Activated CD4-positive, alpha-beta T cell treated with anti-CD3 and anti-CD28 coated beads, Interleukin-2, amount 10 ng/mL, durations not matched to agents 7 days and 5 days (primary cell): ENCODE measurements at places on chromosomes 7 and 10. TPM values are rescaled to one million over a fixed set of nuclear protein-coding genes. Genes with fewer than 3 reads are reported as not detected.

DNA sequence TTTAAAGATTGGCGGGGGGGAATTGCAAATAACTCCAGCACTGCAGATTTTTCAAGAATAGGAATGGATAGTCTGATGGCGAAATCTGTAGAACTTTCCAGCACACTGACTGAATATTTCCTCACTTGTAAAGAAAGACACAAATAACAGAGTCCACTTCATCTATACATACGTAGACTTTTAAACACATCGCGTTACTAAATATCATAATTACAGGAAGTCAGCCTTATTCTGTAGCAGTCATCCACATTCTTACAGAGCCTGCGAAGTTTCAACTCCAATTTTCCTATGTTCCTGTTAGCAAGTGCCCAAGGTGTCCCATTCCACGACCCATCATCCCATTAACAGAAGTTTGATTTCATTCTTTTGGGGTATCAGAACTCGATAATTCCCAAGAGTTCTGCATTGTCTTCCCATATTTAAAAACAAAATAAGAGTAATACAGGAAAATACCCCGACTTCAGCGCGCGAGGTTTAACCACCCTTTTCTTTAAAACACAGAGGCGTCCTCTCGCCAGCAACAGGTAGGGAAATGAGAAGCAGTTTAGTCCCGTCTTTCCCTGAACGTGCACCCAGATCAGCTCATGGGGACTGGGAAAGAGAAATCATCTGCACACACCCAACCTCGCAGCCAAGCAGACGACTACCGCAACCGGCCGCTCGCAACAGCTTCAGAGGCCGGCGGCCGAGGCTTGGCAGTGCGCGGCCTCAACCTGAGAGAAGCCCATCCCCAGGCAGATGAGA, 880 bp downstream of the HERC4 start:
- H3K27ac ChIP-seq: peak overlapping the region; percentile 89
- DNase-seq: no peak
- peaks cover 20% of the 10 kb centered on the region for H3K36me3 ChIP-seq
- H3K4me1 ChIP-seq: peaks cover 38% of the 10 kb centered on the region

- no peak overlapping the region for H3K4me3 ChIP-seq
- H3K36me3 ChIP-seq: no peaks in the 10 kb centered on the region
- H3K27me3 ChIP-seq: peaks cover 8% of the 10 kb centered on the region
- no peak for DNase-seq
- H3K27ac ChIP-seq: no peak overlapping the region
Observed at GRCh38 chr10:97138174-97138573, 47.6 kb downstream of the SLIT1 start.

DNA sequence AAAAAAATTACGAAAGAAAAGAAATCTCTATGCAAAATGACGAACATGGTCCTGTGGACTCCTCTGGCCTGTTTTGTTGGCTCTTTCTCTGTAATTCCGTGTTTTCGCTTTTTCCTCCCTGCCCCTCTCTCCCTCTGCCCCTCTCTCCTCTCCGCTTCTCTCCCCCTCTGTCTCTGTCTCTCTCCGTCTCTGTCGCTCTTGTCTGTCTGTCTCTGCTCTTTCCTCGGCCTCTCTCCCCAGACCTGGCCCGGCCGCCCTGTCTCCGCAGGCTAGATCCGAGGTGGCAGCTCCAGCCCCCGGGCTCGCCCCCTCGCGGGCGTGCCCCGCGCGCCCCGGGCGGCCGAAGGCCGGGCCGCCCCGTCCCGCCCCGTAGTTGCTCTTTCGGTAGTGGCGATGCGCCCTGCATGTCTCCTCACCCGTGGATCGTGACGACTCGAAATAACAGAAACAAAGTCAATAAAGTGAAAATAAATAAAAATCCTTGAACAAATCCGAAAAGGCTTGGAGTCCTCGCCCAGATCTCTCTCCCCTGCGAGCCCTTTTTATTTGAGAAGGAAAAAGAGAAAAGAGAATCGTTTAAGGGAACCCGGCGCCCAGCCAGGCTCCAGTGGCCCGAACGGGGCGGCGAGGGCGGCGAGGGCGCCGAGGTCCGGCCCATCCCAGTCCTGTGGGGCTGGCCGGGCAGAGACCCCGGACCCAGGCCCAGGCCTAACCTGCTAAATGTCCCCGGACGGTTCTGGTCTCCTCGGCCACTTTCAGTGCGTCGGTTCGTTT, 83.5 kb upstream of the SLF2 start:
- H3K4me3 ChIP-seq: peak overlapping the region; percentile 67
- peaks cover 83% of the 10 kb centered on the region for H3K27me3 ChIP-seq
- H3K27ac ChIP-seq: no peak overlapping the region
- no peak for DNase-seq

- H3K36me3 ChIP-seq: no peaks in the 10 kb centered on the region
- no peak overlapping the region for H3K27ac ChIP-seq
- H3K4me3 ChIP-seq: no peak overlapping the region
- DNase-seq: no peak
Observed at GRCh38 chr7:33893377-33893776, 12.0 kb upstream of the BMPER start.

DNA sequence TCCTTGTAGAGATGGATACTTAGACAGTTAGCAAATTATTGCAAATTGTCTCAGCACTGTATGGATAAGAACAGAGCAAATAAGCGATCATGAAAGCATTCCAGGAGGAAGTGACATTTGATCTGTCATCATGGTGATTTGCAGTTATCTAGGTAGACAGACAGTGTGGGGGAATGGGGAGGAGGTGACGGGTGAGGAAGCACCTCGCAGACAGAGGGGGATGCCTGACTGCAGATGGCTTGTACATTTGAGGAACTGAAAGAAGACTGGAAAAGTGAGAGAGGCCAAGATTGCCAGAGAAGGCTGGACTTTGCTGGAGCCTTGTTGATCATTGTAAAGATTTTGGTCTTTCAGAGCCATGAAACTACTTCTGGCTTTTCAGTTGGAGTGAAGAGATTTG, 318.2 kb upstream of the CELF2 start:
- no peak overlapping the region for H3K4me3 ChIP-seq
- DNase-seq: no peak
- H3K27ac ChIP-seq: no peak overlapping the region
- peaks cover 6% of the 10 kb centered on the region for H3K27me3 ChIP-seq

DNA sequence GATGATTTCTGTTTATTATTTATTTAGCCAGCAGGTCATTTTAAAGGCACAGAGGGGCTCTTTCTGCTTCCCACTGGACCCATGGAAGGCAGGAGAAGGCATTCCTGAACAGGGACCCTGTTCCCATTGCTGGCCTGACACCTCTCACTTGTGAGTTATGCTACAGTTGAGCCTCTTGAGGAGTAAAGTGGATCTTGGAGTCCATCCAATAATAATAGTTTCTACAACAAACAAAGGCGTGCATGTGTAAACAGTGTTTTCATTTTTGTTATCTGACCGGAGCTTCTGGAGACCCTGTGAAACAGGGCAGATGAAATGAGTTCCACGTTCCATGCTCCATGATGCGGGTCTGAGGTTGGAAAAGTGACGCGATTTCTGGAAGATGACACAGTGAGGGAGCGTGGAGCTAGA, 127.3 kb upstream of the HABP2 start:
- no peaks in the 10 kb centered on the region for H3K4me1 ChIP-seq
- no peak for DNase-seq
- H3K27me3 ChIP-seq: no peaks in the 10 kb centered on the region
- H3K27ac ChIP-seq: no peak overlapping the region

GRCh38 chr10:104349623-104350126, 4.0 kb upstream of the CFAP58 start:
- peaks cover 6% of the 10 kb centered on the region for H3K36me3 ChIP-seq
- no peak for DNase-seq
- H3K4me1 ChIP-seq: peaks cover 13% of the 10 kb centered on the region
- H3K4me3 ChIP-seq: no peak overlapping the region
- no peaks in the 10 kb centered on the region for H3K27me3 ChIP-seq

- H3K27ac ChIP-seq: no peak overlapping the region
- no peak for DNase-seq
Observed at GRCh38 chr10:3325954-3326750, 153.6 kb upstream of the PITRM1 start.

DNA sequence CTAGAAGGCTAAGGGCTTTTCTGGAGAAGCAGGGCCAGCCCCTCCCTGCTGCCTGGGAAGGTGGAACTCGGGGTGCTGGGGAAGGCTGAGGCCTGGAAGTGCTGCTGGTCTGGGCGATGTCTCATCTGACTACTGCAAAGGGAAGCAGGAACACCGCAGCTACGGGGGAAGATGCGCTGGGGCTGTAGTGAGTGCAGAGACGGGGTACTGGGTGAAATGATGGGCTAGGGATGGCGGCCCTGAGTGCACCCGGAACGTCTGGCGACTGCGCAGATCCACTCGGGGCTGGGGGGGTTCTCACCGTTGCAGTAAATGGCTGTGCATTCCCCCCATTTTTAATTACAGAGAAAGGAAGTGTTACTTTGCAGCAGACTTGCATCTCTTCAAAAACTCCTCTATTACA, 195.4 kb upstream of the ADARB2 start:
- peaks cover 3% of the 10 kb centered on the region for H3K36me3 ChIP-seq
- H3K4me3 ChIP-seq: peak overlapping the region; percentile 20
- H3K27ac ChIP-seq: peak overlapping the region; percentile 71
- peaks cover 25% of the 10 kb centered on the region for H3K4me1 ChIP-seq
- H3K27me3 ChIP-seq: no peaks in the 10 kb centered on the region

GRCh38 chr10:79416578-79417255, 28.7 kb downstream of the ZCCHC24 start:
- peaks cover 3% of the 10 kb centered on the region for H3K4me1 ChIP-seq
- no peaks in the 10 kb centered on the region for H3K27me3 ChIP-seq
- no peaks in the 10 kb centered on the region for H3K36me3 ChIP-seq
- no peak overlapping the region for H3K27ac ChIP-seq
- H3K4me3 ChIP-seq: no peak overlapping the region
- no peak for DNase-seq

DNA sequence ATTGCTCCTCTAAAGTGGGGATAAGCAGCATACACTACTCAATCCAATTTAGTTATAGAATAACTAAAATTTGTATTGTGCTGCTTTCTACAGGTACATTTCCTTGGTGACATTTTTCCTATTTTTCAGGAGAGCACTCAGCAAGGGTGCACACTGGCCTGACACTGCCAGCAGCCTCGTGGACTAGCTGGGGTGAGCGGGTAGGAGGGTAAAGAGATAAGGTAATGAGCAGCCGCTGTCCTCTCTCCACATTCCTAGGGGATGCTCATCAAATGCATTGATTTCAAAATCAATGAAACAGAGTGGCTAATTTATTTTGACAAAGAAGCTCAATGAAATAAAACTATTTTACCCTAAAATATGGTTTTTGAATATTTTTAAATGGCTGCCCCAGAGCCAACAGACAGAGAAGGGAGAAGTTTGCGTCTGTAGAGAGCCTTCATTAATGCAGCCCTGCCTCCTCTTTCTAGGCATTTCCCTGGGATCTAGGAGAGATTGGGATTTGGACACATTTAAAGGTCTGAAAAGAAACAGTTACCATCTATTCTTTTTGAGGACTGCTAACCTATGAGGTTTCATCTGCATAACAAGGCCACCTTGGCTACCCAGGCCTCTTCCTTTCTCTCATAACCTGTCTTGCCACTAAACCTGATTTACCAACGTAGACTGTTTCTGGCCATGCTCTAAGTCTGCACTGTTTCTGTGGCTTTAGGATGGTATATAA, 561.0 kb downstream of the IPMK start:
- H3K27ac ChIP-seq: no peak overlapping the region
- no peaks in the 10 kb centered on the region for H3K4me1 ChIP-seq
- H3K4me3 ChIP-seq: no peak overlapping the region
- H3K36me3 ChIP-seq: no peaks in the 10 kb centered on the region

DNA sequence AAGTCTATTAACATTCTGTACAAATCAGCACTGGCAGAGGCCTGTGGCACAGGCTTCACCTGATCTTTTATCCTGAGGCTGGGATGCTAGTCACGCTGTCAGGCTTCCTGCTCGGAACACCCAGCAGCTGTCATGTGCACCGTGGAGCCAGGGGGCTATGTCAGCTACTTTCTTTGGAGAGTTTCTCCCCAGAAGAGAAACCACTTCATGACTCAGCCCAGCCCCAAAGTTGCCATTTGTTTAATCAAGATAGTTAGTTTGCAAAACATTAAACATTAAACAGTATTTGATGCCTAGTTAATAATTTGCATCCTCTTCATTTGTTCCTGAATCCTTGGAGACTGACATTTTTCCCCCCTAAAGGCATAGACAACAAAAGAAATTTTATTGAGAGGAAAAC, at the start of gene HABP2:
TSS of gene HABP2 (plus strand) at position 353 of the 400 bp plus-strand sequence. CDS start 69 bp downstream, outside the sequence.
- H3K27ac ChIP-seq: no peak within 1 kb of the TSS
- DNase-seq: no peak
- H3K36me3 ChIP-seq: no peaks in the 10 kb centered on the region
- H3K4me1 ChIP-seq: peaks cover 9% of the 10 kb centered on the region

DNA sequence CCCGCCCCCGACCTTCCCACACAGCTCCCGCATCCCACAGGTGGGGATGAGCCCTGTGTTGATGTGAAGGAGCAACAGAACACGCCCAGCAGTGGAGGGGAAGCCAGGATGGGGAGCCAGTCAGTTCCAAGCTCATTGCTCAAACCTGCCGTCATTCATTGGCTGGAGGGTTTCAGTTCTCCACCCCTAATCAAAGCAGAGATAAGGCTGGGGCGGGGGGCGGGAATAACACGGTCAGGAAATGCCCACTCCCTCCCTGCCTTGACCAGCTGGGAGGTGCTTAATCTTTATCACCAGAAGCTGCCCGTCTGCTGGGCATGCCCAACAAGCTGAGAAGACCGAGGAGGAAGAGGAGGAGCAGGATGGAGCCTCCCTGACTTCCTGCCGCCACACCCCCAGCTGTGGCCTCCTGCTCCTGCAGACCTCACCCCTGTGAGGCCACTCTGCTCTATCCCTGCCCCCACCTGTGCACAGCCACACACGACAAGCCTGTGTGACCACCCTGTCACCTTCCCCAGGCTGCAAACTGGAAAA, 265.1 kb downstream of the ZEB1 start:
- no peak overlapping the region for H3K4me3 ChIP-seq
- DNase-seq: no peak
- no peak overlapping the region for H3K27ac ChIP-seq
- H3K36me3 ChIP-seq: no peaks in the 10 kb centered on the region

GRCh38 chr10:119734396-119735332, 8.8 kb downstream of the INPP5F start:
- no peaks in the 10 kb centered on the region for H3K27me3 ChIP-seq
- peaks cover 22% of the 10 kb centered on the region for H3K4me1 ChIP-seq
- no peak for DNase-seq
- no peak overlapping the region for H3K4me3 ChIP-seq
- H3K36me3 ChIP-seq: peaks cover 2% of the 10 kb centered on the region

DNA sequence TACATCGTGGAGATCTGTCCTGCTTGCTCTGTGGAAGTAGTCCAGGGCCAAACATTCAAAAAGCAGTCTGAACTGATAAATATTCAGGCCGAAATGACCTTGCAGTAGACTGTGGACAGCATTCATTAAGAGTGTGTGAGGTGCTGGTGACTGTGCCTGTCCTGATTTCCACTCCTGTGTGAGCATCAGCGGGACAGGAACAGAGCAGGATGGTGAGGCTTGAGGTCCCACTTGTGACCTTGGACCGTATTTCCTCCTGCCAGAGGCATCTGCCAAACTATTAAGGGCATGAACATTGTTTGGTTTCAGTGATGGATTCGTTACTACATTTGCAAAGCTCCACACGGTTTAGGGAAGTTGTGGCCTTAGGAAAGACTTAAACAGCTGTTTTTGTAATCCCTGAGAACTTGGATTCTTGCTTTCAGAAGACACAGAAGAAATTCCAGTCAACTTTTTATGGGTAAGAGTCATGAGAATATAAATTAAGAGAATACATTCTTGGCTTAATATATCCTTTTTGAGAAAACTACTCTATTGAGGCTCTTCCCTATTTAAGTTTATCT, 32.8 kb downstream of the CCNY start:
- peak overlapping the region; percentile 51 for H3K27ac ChIP-seq
- peaks cover 10% of the 10 kb centered on the region for H3K36me3 ChIP-seq
- H3K4me1 ChIP-seq: peaks cover 41% of the 10 kb centered on the region
- DNase-seq: no peak
- no peak overlapping the region for H3K4me3 ChIP-seq

Gene LOXL4
- not detected for total RNA-seq

Gene CNPY1
- total RNA-seq: not detected

Gene KIAA1217
- 0.32 TPM for total RNA-seq

Gene ADIRF
- not detected for total RNA-seq
